CD4-positive, alpha-beta T cell treated with Interleukin-4 for 4 hours (primary cell): ENCODE measurements at places on chromosomes 3 and 15.

- DNase-seq: no peak
Measured at GRCh38 chr3:146468671-146469149, 651 bp downstream of the PLSCR2 start.

GRCh38 chr3:56886314-56886713 lies 84.6 kb upstream of the ARHGEF3 start:
- DNase-seq: no peak

GRCh38 chr3:117540597-117540996 lies 831.0 kb downstream of the TUSC7 start:
- no peak for DNase-seq

DNA sequence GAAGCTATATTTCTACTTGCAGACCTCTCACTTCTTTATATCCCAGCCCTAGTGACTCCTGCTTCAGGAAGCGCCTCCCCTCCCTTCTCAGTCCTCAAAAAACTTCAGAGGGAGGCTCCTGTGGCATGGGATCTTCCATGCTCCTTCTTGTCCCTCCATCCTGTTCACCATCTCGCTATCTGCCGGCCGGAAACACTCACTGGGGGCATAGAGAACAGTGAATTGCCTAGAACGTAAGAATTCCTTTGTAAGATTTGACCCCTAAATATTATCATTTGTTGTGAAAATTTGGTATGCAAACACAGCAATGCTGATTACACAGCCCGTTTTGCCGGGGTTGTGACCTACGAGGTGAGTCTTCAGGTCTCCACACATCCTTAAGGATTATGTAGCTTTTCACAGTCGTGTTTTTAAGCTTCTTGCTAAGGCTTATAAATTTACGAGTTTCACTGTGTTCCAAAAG lies 218.7 kb upstream of the ATP10A start:
- DNase-seq: no peak
